ENCODE measurements at places on chromosomes 6 and 20.

- DNase-seq, result no peak
These were observed 1.1 kb upstream of the LCA5 start for GRCh38 chr6:79538106-79538971.

DNA sequence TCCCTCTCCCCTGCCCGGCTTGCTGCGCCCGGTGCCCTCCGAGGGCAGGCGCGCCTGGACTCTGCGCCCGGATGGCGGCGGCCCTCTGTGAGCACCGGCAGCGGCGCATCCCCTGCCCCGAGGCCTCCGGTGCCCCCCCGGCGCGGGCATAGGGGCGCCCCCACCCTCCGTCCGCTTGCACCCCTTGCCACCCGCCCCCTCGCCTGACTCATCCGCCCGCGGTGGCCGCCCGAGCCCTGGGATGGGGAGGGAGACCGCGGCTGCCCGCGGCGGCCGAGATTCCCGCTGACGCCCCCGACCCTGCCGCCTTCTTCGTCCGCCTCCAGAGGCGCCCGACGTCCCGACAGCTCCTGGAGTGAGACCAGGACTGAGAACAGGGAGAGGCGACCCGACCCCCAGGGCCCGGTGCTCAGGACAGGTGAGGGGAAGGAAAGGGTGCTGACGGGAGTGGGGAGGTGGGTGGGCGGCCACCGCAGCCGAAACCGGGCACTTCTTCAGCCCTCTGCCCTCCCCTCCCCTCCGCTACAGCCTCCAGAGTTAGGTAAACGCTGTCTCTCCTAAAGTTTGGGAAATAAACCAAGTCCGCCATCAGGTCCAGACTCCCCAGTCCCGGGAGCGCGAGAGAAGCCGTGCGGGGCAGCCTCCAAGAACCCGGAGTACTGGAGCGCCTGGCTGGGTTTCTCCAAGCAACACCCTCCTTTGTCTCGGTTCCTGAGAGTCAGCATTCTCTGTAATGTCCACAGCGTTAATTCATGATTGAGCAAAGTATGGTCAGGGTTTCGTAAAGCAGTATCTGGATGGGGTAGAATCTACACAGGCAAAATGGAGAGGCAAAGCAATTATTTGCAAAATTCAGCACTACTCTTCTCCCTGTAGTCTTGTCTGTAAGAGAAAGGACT lies 539 bp downstream of the TMEM200A start:
- DNase-seq, result no peak

GRCh38 chr20:25317351-25318075 lies 69.6 kb downstream of the PYGB start:
- DNase-seq, result no peak

DNA sequence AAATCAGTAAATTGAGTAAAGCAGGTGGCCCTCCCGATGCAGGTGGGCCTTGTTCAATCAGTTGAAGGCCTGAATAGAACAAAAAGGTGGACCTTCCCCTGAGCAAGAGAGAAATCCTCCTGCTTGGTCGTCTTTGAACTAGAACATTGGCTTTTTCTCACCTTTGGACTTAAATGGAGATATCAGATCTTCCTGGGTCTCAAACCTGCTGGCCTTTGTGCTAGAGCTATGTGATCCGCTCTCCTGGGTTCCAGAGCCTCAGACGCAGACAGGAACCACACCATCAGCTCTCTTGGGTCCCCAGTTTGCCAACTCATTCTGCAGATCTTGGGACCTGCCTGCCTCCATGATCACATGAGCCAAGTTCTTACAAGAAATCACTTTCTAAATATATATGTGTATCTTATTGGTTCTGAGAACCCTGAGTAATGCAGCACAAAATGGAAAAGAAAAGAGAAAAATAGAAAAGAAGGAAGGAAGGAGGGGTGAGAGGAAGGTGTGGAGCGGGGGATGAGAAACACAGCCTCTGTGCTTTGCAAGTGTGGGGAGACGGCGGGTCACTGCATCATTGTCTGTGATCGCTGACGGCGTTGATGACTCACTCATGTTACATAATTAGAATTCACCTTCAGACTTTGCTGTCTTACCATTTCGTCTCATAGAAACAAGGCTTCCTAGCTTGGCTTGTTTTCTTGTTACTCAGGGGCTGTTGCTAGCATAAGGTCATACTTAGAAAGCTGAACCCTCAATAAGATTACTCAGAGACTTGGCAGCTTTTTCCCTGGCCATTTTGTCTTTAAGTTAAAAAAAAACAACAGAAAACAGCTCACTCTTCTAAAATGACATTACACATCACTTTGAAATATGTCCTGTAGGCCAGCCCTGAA lies 85.7 kb upstream of the NEDD9 start:
- peak; percentile 92 for DNase-seq

- DNase-seq, result no peak
These were observed 36.7 kb downstream of the CYP24A1 start for GRCh38 chr20:54137115-54137514.

DNA sequence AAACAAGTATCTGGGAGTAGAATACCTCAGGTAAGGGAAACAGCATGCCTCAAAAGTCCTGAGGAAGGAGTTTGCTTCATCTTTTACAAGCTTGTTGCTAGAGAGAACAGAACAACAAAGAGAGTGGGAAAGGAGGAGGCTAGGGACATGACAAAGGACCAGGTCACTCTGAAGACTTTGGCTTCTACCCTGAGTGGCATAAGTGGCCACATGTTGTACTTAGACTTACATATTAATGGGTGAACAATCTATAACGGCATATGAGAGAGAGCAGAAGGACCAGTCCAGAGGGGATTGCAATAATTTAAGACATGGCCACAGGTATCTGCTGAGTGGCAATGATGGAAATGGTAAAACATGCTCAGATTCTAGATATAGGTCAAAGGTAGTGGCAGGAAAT lies 668.3 kb upstream of the ADGRB3 start:
- no peak for DNase-seq

- no peak for DNase-seq
These were observed 50.9 kb downstream of the PLCB4 start for GRCh38 chr20:9119776-9120175.

DNA sequence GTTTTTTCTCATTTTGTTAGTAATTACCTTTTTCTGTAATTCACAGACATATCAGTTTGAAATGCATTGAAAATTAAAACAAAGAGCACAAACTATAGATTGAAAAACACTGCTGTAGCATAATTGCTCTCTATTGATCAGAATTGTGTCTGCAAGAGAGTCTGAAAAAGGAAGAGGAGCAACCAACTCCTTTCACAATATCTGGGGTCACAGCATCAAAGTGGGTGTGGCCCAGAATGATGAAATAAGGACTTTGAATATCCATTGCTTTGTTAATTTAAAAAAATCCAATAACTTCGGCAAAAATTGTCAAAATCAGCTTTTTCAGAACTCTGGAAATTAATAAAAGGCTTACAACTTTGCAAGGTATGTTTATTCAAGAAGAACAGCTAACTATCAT lies 99.2 kb downstream of the MYLK4 start:
- DNase-seq, result no peak
